ENCODE measurements at places on chromosomes 7 and 10.
A peak's percentile ranks its signal among the peaks of the same experiment; 100 is the strongest.

GRCh38 chr10:120184547-120185337 is 272.3 kb upstream of the PLPP4 start:
- no peak for DNase-seq

DNA sequence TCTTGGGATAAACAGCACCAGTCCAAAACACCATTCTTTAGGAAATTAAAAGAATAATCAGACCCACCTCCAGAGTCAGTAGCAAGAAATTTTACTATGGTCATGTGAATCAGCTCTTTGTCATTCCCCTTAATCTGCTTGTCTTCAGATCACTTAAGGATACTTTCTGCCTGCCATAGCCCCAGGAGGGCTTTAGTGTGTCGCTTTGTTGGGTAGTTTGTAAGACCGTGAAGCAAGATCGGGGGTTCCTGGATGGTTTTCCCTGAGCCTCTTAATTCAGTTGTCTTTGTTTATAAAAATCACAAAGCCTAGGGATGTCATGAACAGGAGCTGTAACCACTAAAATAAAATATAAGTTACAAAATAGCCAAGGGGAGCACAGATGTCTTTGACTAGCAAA is 223.6 kb downstream of the RELN start:
- DNase-seq: no peak

- DNase-seq: no peak
These were observed 194.8 kb upstream of the NRP1 start for GRCh38 chr10:33529234-33529633.

DNA sequence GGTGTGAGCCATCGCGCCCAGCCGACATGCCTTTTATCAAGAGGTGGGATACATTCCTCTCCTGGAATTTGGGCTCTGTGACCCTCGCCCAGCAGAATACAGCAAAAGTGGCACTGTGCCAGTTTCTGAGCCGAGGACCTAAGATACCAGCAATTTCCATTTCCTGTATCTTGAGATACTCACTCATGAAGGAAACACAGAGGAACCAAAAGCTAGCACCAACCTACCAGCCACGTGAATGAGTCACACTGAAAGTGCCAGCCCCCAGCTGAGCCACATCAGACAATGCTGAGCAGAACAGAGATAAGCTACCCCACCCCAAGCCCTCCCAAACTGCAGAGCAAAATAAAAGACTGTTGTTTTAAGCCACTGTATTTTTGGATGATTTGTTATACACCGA is 56.3 kb downstream of the CACUL1 start:
- DNase-seq: no peak

GRCh38 chr7:130490888-130491804 is 739 bp upstream of the MEST start:
- DNase-seq: no peak

DNA sequence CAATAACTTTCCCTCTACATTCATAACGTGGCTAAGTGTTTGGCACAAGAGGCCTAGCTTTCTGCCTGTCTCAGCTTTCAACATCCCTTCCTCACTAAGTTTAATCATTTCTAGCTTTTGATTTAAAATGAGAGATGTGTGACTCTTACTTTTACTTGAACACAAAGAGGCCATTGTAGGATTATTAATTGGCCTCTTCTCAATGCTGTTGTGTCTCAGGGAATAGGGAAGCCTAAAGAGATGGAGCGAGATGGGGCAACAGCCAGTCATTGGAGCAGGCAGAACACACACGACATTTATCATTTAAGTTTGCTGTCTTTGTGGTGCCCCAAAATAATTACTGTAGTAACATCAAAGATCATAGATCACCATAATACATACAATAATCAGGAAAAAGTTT is 167.1 kb upstream of the TRIM24 start:
- no peak for DNase-seq

DNA sequence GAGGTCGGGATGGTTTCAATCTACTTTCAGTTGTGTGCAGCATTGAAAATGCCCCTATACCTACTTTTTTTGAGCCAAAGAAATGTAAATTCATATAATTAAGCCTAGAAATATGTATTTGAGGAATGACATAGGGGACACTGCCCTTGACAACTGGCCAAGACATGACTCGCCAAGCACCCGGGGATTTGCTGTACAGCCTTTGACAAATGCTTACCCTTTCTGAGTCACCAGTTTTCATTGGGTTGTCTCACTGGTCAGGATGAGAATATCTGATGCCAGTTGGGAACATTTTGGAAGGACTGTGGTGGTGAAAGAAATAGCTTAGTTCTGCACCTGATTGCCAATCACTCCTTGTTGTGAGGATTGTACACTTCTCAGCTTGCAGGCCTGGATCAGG is 166.8 kb upstream of the HABP2 start:
- no peak for DNase-seq

DNA sequence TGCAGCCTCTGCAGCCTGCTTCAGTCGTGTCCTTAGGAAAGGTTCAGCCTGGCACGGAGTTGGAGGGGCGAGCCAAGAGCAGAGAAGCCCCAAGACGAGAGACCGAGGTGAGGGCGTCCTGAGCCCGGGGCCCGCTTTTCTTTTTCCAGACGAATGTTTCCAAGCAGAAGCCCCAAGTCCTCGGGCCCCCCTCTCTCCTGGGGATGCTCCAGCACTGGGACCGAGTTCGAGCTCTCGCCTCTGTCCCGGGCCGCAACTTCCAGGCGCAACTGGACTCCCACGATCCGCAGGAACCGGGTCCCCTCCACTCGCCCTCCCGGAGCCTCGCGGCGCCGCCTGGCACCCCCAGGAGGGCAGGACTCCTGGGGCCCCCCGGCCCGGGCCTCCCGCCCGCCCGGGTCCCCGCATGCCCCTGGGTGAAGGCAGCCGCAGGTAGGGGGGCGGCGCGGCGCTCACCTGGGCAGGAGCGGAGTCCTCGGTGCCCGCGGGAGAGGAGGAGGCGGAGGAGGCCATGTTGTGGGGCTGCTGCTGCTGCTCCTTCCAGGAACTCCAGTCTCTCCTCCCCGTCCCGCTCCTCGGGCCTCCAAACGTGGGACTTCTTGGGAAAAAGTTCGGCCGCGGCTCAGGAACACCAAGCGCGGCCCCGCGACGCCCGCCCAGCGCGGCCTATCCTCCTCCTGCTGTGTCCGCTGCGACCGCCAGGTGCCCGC is 45.3 kb upstream of the CDK1 start:
- peak; percentile 19 for DNase-seq
